ENCODE measurements at places on chromosomes 4 and X.

GRCh38 chr4:41600243-41600912, 62.4 kb downstream of the LIMCH1 start:
- DNase-seq: no peak

- no peak for DNase-seq
Measured at GRCh38 chr4:100632163-100632562, 114.3 kb upstream of the EMCN start.

DNA sequence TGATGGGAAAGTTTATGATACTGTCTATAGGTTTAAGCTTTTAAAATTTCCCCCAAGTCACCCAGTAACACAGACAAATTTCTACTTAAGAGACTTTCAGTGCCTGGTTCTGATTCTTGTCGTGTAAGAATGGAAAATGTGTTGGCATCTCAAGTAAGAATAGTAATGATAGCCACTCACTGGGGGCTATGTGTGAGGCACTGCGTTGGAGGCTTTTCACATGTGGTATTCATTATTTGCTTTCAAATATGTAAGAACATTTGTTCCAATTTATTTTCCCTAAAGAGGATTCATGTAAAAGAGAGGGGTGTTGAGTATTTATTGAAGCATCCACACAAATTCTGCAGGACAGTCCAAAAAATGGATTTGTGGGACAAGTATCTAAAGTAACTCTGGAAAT, 143.6 kb downstream of the FNIP2 start:
- no peak for DNase-seq

GRCh38 chr4:151658959-151659600, 101.7 kb downstream of the GATB start:
- no peak for DNase-seq

DNA sequence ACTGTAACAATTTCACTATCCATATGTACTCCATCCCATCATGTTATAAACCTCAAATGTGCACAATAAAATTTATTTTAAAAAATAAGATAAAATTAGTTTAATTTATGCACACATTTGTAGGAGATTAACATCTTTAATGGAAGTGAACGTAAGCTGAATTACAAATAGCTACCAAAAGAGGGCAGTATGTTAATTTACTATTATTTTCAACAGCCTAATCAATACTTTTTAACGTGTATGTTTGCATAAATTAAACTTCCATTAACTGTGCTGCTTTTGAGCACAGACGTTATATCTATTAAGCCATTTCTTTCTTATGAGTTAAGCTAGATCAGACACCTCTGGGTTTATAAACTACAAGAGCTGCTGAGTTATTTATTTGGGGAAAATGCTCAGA, 56.5 kb upstream of the PHKA2 start:
- no peak for DNase-seq

All from colonic mucosa (tissue), 4 donors.